ENCODE measurements at places on chromosomes 1 and 21.

DNA sequence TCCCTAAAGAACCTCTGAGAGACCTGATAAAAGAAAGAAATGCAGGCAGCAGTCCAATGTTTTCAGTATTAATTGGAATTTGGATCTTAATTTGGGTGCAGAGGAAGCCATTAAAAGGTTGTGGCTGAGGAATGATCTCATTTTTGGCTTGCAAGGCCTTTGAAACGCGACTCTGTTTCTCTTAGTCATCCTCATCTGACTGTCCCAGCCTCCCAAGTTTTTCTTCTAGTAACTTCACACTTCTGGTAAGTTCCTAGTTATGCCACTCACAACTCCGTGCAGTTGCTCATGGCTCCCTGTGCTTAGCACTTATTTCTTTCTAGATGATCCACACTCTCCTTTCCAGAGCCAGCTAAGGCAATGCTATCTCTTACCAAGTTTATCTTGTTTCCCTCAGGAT is 147.4 kb upstream of the USP24 start:
- DNase-seq = no peak

DNA sequence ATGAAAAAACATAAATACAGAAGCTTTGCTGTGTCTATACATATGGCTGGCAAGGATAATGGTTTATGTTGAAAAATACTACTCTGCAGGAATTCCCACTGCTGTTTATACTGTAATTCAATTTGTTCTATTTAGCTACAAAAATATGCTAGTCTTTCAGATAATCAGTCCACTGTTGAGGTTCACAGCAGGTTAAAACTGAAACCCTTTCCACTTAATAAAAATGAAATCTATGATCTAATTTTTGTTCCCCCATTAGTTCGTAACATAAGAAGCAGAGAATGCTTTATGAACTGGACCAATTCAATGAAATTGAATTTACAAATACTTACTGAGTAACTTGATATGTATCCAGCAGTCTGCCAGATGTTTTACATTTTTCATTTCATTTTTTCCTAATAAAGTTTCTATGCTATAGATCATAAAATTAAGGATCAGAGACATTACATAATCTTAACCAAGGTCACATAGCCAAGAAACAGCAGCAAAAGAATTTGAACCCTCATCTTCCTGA is 360.1 kb upstream of the BEND5 start:
- no peak for DNase-seq

DNA sequence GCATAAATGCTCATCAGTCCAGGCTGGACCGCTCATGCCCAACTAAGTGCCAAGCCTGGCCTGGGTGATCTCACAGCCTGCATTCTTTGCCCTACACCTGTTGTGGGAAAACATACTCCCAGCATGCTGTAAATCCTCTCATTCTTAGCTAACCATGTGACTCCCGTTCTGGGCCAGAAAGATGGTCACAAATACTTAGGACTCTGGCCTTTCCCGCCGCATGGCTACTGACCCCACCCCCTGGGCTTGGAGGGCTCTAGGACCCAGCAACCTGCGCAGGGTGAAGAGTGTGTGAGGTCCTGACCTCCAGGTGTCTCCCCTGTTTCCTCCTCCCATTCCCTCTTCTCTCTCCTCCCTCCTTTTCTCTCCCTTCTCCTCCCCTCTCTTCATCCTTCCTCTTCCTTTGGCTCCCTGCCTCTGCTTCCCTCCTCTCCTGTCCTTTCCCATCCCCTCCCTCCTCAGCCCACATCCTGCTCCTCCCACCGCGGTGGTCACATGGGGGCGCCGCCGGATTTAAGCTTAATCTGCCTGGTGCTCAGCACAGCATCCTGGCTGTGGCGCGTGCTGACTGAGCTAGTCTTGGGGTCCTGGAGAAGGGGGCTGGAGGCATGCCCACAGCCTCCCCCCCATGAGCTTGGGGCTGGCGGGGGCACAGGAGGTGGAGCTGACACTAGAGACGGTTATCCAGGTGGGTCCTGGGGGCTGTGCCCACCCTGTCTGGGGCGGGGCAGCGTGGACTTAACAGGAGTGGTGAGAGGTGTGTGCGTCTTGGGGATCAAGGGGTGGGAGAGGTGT is at the start of gene CROCC:
Gene CROCC (plus strand): TSS at position 541 of the 795 bp plus-strand sequence. CDS start 88 bp downstream, at position 629.
- peak; percentile 91 for DNase-seq

DNA sequence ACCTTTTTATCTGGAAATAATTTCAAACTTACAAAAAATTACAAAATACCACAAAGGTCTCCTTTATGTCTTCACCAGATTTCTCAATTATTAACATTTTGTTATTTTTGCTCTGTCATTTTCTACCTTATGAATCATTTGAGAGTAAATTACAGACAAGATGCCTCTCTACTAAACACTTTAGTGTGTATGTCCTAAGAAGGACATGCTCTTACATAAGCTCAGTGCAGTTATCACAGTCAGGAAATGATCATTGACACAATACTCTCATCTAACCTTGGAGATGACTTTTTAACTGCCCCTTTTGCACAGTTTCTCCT is 378.9 kb upstream of the RUNX1 start:
- DNase-seq = no peak

DNA sequence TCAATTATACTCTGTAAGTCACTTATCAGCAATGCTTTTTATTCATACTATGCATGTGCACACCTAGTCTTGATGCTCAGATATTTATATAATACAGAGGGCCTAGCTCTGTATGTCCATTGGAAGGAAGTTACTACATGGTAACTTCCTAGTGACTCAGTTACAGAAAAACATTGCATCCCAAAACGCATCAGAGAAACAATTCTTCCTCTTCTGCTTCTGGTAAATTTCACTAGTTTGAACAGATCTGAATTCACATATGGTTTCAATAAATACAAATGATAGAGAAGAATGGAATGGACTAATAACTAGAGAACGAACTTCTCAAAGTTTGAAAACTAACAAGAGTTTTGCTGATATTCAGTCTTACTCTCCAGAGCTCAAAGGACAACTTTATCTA is 811.3 kb upstream of the ADGRL2 start:
- DNase-seq = no peak

- no peak for DNase-seq
Measured at GRCh38 chr21:29639366-29640079, 300.3 kb downstream of the GRIK1 start.

GRCh38 chr1:201609661-201610318 is 70.9 kb downstream of the NAV1 start:
- no peak for DNase-seq

- peak; percentile 86 for DNase-seq
Measured at GRCh38 chr1:26723013-26723991, 27.5 kb downstream of the ARID1A start.

DNA sequence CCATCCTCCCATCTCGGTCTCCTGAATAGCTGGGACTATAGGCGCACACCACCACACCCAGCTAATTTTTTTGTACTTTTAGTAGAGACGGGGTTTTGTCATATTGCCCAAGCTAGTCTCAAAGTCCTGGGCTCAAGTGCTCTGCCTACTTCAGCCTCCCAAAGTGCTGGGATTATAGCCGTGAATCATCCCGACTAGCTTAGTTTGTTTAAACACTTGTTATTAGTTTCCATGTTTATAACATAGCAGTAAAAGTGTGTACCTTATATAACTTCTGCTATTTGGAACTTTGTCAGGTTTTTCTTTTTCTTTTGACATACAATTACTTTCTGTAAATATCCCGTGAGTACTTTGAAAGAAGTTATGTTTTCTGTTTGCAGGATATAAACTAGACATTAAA is 60.6 kb upstream of the C1orf21 start:
- DNase-seq = no peak

- DNase-seq = no peak
Measured at GRCh38 chr21:22889445-22889844, 1891.2 kb downstream of the NCAM2 start.

DNA sequence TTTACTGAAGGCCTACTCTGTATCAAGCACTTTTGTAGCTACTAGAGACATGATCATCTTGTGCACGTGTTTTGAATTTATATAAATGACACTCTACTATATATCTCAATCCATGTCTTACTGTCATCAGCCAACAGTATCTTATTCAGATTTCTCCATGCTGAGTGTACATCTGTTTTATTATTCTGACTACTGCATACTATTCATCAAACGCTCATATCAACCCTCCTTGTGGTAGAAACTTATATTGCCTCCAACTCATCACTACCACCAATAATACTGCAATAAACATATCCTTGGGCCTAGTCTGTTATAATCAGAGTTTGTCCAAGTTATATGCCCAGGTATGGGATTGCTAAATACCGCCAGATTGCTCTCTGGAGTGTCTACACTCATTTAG is 81.6 kb upstream of the IRF2BP2 start:
- no peak for DNase-seq

DNA sequence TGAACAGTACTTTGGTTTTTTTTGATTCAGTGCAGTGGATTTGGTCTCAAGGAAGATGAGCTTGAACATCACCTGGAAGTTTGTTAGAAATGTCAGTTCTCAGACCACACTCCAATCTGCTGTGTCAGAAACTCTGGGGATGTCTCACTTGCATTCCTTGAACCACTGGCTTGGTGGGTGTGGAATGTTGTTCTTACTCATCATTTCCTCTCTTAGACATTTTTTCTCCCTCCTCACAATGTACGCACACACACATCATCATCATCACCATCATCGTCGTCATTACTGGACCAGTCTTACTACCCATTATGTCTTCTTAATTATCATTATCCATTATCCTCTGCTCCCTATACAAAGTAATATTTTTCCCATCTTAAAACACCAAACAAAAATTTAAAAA is 91.9 kb upstream of the KCNK2 start:
- DNase-seq = no peak

DNA sequence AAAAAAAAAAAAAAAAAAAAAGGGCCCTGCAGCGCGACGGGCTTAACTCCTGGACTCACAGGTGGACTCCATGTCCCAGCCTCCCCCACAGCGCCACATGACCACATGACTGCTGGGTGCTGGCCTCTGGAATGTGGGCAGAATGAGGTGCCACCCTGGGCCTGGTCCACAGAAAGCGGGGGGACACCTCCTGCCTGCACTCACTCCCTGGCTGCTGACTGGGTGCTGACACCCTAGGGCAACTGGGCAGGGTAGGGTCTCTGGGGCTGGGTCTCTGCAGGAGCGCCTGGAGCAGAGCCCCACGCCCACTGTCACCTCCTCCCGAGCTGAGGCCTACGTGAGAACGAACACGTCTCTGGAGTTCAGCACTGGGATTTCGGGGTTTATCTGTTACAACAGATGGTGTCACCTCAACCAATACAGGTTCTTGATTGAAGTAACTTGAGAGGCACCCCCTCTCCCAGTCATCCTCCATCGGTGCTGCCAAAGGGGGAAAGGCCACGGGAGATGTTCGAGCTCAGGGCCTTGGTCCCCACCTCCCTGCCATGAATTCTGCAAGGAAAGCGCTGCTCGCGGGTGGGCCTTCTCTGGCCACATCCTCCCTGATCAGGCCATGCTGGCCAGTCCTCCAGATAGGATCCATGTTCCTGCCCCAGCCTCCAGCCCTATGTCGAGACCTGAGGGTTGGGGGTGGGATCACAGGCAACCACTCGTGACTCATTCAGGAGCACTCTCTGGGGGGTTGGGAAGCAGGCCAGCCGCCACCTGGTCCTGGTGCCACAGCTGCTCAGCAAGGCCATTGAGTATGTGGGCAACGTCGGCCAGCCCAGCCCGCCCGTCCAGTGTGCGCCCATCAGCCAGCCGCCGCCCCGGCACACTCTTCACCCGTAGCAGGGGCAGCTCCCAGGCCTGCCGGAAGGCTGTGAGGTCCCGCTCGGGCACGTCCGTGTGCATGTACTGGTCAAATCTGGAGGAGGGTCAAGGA is 5.4 kb downstream of the CPLANE2 start:
- peak; percentile 59 for DNase-seq

Measured in spleen (tissue), 13 donors.